HT-29 (cell line): ENCODE measurements at places on chromosomes 5 and 9. TPM values are rescaled to one million over a fixed set of nuclear protein-coding genes. Genes with fewer than 3 reads are reported as not detected.

DNA sequence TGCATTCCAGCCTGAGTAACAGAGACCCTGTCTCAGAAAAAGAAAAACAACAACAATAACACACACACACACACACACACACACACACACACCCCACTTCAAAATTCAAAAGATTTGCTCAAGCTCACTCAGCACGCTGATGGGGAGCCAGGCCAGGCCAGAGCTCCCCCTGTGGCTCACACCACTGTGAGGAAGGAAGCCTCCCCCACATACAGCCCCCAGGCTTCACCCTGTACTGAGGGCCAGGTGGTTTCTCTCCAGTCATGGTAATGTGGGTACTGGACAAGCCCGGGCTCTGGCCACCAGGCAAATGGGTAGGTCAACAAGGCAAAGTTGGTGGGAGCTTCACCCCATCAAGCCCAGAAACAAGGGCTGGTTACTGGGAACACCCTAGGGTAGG is 19.0 kb downstream of the ATOX1 start:
- no peak for DNase-seq

DNA sequence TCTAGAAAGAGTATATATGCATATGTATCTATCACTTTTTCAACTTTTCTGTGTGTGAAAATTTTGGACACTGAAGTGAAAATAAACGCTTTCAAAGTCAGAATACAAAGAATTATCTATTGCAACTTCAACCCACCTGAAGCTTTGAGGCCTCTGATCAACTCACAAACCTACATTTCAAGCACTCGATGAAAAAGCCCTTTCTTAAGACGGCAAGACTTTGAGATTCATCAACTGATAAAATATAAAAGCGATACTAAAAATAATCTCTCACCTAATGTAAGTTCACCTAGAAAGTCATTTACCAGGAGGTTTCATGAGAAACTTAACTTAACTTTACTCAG is 1.2 kb downstream of the GOLPH3 start:
- no peak for DNase-seq

DNA sequence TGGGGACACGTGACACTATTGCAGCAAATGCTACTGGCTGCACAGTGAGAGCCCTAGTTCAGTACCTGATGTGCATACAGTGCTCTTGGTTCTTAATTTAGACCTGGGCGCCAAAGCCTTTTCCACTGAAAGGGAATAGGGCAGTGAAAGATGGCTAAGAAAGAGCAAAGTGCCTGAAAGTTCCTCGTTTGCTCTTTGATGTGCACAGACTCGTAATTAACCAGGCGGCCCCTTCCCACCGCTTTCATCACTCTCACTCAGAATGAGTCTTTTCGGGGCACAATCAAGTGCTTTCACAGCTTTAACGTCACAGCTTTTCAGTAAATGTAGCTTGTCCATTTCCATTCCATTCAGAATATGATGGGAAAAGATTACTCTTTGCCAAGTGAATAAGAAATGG is 116.6 kb upstream of the ADRA1B start:
- DNase-seq = no peak

DNA sequence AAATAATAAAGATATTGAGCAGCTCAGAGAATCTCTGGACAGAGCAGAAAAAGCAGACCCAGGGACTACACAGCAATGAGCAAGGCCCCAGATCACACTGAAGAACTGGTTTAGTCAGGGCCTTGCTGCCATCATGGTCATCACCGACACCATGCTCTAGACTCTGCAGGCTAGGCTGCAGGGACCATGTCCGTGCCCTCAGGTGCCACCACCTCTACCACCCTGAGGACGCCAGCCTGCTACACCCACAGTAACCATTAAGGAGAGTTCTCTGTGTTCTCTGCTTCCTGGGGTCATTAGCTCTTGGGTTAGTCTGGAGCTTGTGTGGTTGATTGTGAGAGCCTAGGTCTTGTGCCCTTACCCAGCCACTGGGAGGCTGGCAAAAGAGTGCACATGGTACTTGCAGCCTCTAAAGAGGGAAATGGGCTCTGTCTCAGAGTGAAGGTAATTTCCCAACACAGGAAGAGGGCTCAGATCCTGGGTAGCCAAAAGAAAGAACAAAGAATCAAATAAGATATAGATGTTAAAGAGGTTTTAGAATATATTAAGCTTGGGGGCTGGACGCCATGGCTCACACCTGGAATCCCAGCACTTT is 31.9 kb upstream of the JADE2 start:
- DNase-seq = no peak

DNA sequence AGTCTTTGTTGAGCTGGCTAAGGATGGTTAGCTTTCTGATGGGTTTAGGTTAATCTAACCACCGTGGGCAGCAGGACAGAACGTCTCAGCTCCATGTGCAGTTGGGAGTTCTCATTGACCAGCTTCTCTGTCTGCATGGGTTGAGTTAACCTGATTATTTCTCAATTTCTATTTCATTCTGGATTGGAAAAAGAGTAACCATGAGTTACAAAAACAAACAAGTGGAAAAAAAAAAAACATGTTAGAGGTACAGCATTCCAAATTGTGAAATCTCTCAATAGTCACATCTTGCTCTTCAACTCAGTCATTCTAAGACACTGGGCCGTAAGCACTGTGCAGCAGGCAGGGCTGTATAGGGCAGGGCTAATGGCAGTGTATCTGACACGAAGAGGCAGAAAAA is 343.7 kb upstream of the KLF4 start:
- no peak for DNase-seq

- no peak for DNase-seq
Measured at GRCh38 chr9:70574151-70574837, 159.8 kb upstream of the KLF9 start.

DNA sequence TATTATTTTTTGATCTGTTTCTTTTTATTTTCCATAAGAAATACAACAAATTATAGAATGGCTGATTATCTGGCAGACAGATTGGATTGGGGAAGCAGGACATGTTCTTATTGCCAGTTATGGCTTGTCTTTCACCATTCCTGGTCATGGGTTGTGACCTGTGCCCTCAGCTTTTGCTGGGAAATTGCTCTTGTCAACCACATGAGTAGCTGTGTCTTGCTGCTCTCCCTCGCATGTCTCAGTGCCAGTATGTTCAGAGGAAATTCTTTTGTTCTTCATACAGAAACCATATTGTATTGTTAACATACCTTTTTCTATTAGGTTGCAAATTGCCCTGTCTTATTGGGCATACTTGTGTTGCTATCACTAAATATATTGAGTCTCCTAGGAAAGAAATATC is 344.1 kb downstream of the OSTF1 start:
- DNase-seq = no peak

MEF2C gene
- 0.08 and 0.46 TPM in 2 replicates for total RNA-seq

NLN gene
- 19.6 and 22.8 TPM in 2 replicates for total RNA-seq

HMCN2 gene
- under 0.01 TPM in 1 of 2 replicates, not detected in the other for total RNA-seq

LCN9 gene
- not detected in 2 replicates for total RNA-seq

NOXA1 gene
- 1.5 and 3.7 TPM in 2 replicates for total RNA-seq

NCBP1 gene
- 25.9 and 27.9 TPM in 2 replicates for total RNA-seq
